ENCODE measurements at places on chromosomes 5 and 9. TPM values are rescaled to one million over a fixed set of nuclear protein-coding genes. Genes with fewer than 3 reads are reported as not detected.

The SV2C gene
- total RNA-seq = not detected

The LCN2 gene
- total RNA-seq = 7.2 TPM

The SOHLH1 gene
- total RNA-seq = not detected

The TEX48 gene
- not detected for total RNA-seq

The PCDHGA12 gene
- total RNA-seq = not detected
